ENCODE measurements at places on chromosomes 3 and 15. TPM values are rescaled to one million over a fixed set of nuclear protein-coding genes. Genes with fewer than 3 reads are reported as not detected.

The SLC28A1 gene
- not detected for total RNA-seq

The TTC21A gene
- 2.9 TPM for total RNA-seq

DNA sequence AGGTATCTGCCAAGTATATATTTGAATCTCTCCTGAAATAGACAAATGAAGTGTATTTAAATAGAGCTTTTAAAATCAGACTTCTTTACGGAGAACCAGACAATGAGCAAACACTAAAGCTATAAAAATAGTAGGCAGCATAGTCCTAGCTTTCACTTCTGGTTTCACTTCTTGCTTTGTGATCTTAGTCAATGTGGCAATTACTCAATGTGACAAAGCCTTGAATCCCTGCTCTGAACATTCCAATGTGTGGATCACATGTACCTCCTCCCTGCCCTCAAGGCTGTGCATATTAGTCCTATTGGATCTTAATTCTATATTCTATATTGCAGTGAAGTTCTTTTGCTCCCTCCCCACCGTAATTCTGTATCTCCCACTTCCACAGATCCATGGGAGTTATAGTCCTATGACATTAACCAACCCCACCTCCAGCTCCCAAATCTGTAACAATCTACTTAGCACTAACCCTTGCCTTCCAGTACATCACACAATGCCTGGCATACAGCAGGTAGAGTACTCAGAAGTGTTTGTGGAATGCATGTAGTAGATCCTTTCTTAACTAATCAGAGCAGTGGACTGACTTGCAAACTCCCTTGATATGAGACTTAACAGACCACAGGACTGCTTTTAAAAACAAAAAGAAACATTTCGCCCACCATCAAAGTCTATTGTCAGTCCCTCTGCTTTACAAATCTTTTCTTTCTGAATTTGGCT is 24.3 kb upstream of the CP start:
- no peak for DNase-seq

GRCh38 chr3:175478301-175478700 is 619.2 kb downstream of the NAALADL2 start:
- DNase-seq = no peak

The ITIH1 gene
- not detected for total RNA-seq

The TRPM1 gene
- total RNA-seq = not detected
